ENCODE measurements at places on chromosomes 1 and 21.

- no peak for DNase-seq
Measured at GRCh38 chr1:15918962-15919715, 56.8 kb downstream of the ZBTB17 start.

DNA sequence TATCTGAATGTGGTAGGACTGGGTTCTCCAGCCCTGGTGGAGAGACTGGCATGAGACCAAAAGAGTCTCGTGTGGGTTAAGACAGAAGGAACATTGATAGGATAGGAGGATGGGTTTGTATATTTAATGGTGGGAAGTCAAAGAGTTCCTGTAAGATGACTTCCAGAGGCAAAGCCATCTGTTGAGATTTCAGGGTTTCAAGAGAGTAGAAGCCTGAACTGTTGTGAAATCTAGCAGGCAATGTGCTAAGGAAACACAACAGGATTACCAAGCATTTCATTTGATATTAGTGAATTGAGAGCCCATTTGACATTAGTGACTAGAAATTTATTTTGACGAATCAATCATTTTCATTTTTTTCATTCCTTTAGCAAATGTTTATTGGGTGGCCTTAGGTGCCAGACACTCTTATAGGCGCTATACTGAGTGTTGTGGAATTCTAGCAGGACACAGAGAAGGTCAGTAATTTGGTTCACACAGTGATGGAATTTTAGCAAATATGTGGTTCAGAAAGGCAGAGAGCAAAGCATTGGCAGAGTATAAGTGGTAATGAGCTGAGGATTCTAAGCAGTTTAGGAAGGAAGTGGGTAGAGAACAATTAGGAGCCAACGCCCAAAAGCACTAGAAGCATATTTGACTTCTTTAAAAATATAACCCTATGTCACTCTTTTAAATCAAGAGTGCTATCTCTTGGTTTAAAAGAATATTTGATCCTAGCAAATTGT is 149.3 kb downstream of the AK5 start:
- DNase-seq, result no peak

DNA sequence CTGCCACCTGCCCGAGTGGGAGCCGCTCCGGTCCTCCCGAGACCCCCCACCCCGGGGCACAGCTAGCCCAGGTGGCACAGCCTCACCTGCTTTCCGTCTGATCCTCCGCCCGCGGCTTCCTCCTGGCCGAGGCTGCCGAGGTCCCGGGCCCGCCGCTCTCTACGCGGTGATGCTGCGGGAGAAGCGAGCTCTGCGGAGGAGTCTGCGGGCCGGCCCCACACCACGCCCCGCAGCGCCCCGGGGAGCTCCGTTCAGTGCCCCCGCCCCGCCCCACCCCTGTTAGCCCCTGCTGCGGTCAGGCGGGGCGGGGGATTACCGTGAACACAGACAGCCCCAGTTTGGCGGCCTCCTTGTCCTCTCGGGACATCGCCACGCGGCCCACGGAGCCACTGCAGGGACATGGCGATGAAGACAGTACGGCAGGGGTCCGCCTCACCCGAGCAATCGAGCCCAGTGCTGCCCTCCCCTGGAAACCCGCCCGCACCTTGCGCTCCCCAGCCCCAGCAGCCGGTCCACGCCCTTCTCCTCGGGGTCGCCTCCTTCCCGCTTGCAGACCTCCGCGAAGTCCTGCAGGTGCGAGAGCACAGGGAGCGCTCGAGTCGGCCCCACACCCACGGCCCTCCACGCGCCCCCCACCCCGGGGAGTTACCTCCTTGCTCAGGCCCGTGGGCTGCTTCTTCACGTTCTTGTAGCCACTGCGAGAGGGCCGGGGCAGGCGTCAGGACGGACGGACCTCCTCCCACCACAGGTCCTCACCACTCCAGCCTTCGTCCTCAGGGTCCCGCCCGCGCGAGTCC is 933 bp downstream of the C1orf35 start:
- DNase-seq, result peak; percentile 58

DNA sequence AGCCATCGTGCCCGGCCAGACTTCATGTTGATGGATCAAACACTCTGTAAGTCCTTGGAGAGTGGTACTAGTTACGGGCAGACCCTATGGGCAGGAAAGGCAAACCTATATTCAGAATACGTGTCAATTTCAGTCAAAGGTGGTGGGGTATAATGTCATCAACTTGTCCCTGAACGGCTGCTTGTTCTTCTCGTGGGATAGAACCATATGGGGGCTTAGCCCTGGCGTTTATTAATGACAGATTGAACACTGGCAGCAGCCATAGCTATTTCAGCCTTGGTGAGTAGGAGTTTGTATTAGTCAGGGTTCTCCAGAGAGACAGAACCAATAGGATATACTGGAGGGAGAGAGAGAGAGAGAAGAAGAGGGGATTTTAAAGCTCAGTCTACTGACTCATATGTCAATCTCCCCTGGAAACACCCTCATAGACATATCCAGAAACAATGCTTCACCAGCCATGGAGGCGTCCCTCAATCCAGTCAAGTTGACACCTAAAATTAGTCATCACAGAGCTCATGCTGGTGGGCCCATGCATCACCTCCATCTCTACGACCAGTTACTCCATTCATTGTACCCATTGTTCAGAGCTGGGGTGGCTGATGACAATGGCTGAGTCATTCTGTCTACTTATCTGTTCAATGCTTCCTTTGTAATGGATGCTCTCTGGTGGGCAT is 16.1 kb upstream of the AQP10 start:
- DNase-seq, result no peak

DNA sequence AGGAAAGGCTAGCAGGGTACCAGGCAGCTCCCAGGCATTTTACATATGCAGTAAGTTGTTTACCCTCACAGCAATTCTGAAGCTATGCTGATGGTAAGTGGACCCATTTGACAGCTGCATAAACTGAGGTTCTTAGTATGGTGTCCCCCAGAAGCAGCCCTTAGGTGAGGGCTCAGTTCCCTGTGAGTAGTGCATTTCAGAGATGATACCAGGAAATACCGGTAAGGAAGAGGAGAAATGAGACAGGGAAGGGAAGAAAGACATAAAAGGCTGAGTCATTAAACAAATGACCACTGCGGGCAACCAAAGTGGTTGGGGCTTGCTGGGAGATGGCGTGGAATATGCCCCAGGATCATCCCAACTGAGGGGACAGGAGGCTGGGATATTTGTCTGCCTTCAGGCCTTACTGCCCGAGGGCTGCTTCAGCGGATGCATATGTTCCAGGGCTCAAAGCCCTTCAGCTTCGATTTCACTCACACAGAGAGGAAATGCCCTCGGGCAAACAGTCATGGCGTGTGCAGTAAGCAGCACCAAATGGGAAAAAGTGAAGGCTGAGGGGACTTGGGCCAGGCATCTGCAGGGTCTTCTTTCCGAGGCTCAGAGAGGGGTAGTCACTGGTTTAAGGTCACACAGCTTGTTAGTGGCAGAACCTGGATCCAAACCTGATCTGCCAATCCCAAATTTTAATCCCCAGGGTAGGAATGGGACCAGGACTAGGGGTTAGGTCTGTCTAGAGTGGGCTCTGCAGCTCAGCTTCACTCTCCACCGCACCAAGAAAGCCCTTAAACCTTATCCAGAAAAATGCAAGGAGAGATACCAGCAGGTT is 133.7 kb upstream of the RUNX3 start:
- peak; percentile 57 for DNase-seq

- no peak for DNase-seq
Measured at GRCh38 chr1:44059664-44060355, 28.5 kb upstream of the SLC6A9 start.

- no peak for DNase-seq
Measured at GRCh38 chr1:27632387-27633297, 2.3 kb downstream of the FGR start.

GRCh38 chr1:236774926-236775325 is 20.2 kb upstream of the MTR start:
- DNase-seq, result no peak

GRCh38 chr1:104706631-104707147 is 957.0 kb downstream of the AMY1C start:
- peak; percentile 5 for DNase-seq

- DNase-seq, result no peak
Measured at GRCh38 chr1:200776949-200777348, 38.3 kb downstream of the CAMSAP2 start.

GRCh38 chr1:165914136-165914798 is 86.9 kb downstream of the UCK2 start:
- DNase-seq, result peak; percentile 93

- no peak for DNase-seq
Measured at GRCh38 chr1:194184425-194184824, 998.0 kb upstream of the B3GALT2 start.

GRCh38 chr21:32861866-32862265 is 90.3 kb upstream of the PAXBP1 start:
- DNase-seq, result peak; percentile 61

- DNase-seq, result peak; percentile 77
Measured at GRCh38 chr1:170010443-170010842, 64.1 kb downstream of the KIFAP3 start.

GRCh38 chr21:30957010-30957409 is 75.6 kb upstream of the KRTAP11-1 start:
- no peak for DNase-seq

- DNase-seq, result no peak
Measured at GRCh38 chr1:94912263-94913184, 14.4 kb downstream of the CNN3 start.

DNA sequence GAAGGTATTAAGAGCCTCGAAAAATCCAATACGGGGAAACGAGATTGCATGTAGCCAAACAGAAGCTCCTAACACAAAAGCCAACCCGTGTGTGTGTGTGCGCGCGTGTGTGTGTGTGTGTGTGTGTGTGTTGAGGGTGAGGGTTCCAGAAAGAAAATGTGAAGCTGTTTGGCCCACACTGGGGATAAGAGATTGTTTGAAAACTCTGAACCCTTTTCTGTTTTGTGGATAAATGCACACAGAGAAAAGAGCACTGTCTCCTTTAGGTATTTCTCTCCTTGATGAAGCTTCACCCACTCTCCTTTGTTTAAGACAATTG is 1.9 kb downstream of the WLS start:
- DNase-seq, result peak; percentile 67

DNA sequence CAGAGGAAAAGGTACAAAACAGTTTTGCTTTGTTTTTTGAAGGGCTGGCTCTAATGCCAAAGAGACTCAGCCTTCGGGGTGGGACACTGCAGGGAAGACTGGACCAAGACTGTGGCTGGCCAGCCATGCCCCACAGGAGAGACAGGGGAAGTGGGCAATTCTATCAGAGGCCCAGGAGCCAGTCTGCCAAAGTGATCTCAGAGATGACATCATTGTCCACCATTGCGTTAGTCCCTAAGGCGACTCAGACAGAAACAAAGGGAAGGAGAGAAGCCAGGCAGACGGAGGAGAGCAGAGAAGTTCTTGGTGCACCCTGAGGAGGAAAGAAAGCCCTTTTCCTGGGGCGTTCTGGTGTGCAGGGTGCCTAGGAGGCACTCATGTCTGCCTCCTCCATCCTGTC is 26.4 kb downstream of the OPTC start:
- DNase-seq, result no peak

DNA sequence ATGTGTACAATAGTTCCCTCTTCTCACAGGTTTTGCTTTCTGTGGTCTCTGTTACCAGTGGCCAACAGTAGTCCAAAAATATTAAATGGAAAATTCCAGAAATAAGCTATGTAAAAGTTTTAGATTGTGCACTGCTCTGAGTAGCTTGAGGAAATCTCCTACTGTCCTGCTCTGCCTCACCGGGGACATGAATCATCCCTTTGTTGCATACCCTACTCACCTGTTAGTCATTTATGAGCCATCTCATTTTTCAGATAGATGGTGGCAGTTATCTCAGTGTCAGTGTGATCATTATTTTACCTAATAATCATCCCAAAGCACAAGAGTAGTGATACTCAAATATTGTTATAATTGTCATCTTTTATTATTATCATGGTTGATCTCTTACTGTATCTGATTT is 688.1 kb downstream of the PLA2G4A start:
- DNase-seq, result no peak

- no peak for DNase-seq
Measured at GRCh38 chr1:192627901-192628300, 8.0 kb upstream of the RGS13 start.

GRCh38 chr1:16375521-16376340 is 8.7 kb downstream of the SZRD1 start:
- DNase-seq, result peak; percentile 18

DNA sequence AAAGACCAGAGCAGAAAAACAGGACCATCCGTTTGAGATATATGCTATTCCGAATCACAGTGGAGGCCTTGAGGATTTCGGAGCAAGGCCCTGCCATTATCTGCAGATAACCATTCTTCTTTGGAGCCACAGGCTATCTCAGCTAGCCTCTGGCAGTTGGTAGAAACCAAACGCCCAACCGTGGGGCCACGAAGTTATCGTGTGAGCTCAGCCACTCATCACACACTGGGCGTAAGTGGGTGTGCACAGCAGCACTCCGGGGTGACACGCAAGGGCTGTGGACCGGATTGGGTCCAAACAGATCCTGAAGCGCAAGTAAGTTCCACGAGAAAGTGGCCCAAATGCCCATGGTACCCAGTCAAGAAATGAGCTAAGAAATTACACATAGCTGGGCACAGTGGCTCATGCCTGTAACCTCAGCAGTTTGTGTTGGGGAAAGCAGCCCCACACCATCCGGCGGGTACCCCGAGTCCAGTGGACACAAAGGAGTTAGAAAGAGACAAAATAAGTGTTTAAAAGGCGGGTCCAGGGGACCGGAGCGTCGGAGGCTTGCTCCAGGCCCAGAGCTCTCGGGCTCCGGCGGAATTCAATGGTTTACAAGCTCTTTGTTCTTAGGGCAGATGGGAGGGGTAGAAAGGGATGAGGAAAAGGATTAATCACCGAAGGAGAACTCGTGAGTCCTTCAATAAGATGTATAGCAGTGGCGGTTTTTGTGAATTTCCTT is 130.6 kb downstream of the LIPI start:
- DNase-seq, result no peak

- DNase-seq, result no peak
Measured at GRCh38 chr21:41706678-41707077, 60.2 kb downstream of the RIPK4 start.

GRCh38 chr1:30840904-30841598 is 67.5 kb downstream of the SDC3 start:
- DNase-seq, result no peak

GRCh38 chr1:199041173-199041914 is 402.5 kb downstream of the PTPRC start:
- DNase-seq, result peak; percentile 3

- peak; percentile 48 for DNase-seq
Measured at GRCh38 chr21:41664881-41665765, 101.7 kb downstream of the RIPK4 start.

DNA sequence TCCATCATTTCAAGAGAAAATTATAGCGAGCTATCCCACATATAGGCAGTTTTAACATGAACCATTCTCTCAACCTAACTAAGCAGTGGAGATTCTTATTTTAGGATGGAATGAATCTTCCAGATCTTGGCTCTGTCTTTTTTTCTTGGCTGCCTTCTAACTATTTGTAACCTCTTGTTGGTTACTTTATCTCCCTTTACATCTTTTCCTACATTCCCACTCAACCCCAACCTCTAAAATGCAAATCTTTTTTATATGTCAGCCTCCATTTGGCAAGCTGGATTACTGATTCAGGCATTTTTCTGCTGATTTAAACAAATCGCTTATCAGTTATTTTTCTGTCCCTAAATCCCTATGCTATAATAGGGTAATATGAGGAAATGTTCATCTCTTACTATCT is 46.9 kb upstream of the LHX8 start:
- DNase-seq, result no peak

All from eye (tissue), 1 donor.